ENCODE measurements at places on chromosomes 3 and 15.
A peak's percentile ranks its signal among the peaks of the same experiment; 100 is the strongest.

GRCh38 chr3:171284308-171285075 lies 175.7 kb downstream of the TNIK start:
- DNase-seq: no peak

DNA sequence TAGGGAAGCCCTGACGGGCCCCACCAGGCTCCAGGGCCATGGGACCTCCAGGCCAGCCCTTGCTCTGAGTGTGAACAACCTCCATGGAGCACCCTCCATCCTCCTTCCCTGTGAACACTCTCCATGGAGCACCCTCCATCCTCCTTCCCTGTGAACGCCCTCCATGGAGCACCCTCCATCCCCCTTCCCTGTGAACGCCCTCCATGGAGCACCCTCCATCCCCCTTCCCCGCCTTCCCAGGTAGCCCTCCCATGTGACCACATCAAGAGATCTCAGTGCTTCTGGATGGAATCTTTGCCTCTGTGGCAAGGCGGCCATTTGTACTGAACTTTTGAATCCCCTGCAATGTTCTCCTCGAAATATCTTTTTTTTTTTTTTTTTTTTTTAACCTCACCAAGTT lies 66.5 kb downstream of the CHSY1 start:
- no peak for DNase-seq

DNA sequence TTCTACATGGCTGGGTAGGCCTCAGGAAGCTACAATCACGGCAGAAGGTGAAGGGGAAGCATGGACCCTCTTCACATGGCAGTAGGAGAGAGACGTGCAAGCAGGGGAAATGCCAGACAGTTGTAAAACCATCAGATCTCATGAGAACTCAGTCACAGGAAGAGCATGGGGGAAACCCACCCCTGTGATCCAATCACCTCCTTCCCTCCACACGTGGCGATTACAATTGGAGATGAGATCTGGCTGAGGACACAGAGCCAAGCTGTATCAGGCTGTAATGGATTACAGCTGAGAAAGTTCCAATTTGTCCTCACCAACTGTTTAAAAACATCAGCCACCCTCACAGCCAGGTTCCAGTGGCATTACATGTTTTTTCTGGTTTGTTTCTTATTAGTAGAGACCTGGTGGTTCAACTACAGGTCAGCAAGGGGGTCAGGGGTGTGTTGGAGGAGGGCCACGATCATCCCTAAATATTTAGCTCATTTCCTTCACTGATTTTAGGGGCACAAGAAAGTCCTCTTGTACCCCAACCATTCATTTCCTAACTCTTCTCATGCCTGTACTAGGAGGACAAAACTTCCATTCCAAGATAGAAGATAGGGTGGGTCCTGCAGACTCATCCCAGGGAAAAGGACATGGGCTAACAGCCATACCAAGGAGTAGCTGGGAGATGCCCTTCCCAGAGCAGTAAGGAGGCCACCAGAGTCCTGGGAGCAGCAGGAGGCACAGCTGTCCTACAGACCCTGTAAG lies 54.4 kb downstream of the ANXA2 start:
- no peak for DNase-seq

DNA sequence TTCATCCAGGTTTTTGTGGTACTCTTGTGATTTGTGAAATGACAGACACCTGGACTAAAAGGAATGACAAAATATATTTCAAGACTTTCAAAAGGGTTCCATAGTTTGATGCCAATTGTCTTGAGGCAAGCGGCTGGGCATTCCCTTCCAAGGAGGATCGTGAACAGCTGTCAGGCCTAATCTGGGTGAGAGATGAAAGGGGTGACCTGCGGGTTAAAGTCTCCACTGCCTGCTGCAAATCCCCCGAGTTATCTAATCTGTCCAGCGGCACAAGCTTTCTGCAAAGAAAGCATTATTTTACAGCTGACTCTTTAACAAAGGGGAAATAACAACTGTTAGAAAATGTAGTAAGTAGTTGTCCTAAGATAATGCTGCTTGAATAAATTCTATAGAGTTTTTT lies 128.7 kb upstream of the MB21D2 start:
- DNase-seq: no peak

- DNase-seq: peak; percentile 77
These were observed 722 bp upstream of the ZXDC start for GRCh38 chr3:126476166-126477060.

- no peak for DNase-seq
These were observed 72.7 kb upstream of the WDR72 start for GRCh38 chr15:53831907-53832770.

- no peak for DNase-seq
These were observed at the start of gene CCR1 for GRCh38 chr3:46208167-46208704. CCR1 (minus strand) TSS chr3:46208313; CDS start chr3:46204313, 4,000 bp downstream.

- no peak for DNase-seq
These were observed 47.3 kb upstream of the BCL6 start for GRCh38 chr3:187792521-187792920.

- no peak for DNase-seq
These were observed 372.0 kb downstream of the GABRG3 start for GRCh38 chr15:27342991-27343390.

DNA sequence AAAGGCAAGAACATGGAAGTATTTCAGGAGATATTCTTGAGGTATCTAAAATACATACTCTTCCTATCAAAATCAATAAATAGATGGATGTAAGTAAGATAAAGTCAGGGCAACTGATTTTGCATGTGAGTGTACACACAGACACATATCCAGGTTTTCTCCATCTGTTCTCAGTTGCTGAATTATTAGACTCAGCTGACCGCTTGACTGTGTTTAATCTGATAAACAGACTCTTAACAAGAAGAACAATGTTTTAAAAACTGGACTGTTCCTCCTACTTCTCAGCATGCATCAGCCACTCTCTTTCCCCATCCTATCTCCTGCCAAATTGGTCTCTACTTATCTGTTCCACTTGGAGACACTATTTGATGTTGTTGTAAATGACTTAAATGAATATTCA lies 73.5 kb downstream of the GOLGA8G start:
- DNase-seq: no peak

DNA sequence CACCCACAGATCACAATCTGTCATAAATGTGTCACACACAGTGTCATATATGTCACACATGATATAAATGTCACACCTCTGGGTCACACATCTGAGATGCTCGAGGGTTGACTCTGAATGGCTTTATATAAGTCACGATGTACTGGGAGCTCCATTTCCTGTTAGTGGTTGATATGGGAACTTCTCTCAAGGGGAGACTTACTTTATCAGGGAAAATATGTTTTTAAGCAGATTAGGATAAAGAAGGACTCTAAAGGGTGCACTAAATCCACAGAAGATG lies 83.9 kb upstream of the MEF2A start:
- DNase-seq: no peak

DNA sequence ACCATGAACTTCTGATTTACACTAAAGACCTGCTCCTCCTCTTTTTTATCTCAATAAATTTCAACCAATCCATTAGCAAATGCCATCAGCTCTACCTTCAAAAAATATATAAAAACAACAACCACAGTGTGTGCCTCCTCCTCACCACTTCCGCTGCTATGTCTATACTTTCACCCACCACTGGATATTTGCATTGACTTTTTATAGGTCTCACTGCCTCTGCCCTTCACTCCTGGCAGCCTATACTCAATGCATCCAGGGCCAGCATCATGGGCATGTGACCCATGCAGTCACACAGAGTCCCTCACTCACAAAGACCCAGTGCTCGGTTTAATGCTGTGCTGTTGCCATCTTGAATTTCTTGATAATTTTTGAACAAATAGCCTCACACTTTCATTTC lies 53.5 kb upstream of the CCDC54 start:
- DNase-seq: no peak

DNA sequence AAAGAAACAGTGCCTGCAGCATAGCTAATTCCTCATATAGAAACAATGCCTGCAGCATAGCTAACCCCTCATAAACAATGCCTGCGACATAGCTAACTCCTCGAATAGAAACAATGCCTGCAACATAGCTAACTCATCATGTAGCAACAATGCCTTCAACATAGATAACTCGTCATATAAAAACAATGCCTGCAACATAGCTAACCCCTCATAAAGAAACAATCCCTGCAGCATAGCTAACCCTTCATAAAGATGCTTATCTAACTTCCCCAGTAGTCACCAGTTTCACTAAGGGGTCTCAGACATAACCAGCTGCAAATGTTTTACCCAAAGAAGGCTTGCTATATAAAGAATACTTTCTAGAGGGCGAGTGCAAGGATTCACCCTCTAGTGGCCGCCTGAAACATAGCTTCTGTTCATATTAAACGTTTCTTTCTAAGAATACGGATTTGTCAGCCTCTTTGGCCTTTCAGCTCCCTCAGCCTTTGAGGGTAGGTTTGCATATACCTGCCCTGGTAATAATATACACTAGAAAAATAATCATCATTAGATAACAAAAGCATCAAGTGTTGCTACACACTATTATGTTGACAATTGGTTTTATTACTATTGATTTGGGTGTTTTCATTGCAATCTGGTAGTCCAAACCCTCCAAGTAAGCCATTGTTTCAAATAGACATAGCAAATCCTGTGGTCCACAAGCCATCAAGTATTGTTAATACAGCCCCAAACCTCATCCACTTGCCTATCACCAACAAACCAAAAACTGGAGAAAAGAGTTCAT lies 44.4 kb upstream of the FAN1 start:
- DNase-seq: no peak

DNA sequence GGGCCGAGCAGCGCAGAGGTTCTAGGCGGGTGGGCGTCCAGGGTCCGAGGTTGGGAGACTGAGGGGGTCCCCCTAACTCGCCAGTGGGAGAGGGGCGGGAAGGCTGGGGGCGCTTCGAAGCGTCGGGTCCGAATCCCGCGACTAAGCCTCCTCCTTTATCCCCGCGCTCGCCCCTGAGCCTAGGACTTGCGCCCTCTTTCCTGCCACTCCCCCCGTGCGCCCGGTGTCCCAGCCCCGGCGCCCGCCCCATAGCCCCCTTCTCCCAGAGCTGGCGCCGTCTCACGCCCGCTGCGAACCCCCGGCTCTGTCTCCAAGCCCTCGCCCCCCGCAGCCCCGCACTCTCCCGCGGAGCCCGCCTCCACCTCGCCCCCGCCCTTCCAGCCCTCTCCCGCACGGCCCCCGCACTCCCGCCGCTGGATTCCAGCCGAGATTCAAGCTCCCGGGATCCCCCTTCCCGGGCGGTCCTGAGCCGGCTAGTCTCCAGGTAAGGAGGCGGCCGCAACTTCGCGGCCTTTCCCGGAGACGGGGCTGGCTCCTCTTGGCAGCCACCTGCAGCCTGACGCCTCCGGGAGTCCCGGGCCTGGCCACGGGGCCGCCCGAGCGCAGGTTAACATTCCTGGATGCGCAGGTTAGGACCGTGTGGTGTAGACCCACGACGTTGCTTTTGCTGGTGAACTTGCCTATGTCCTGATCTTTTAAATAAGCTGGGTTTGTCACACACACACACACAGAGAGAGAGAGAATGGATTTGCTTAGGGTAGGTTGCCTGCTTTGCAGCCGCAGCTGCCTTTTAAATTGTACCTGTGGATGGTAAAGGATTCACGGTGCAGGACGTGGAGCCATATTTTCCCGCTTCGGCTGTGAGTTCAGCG lies 563 bp downstream of the PXYLP1 start:
- DNase-seq: no peak

GRCh38 chr3:129594409-129594808 lies 12.1 kb downstream of the PLXND1 start:
- no peak for DNase-seq

GRCh38 chr15:89888214-89888804 lies 5.5 kb downstream of the AP3S2 start:
- DNase-seq: no peak

GRCh38 chr3:195060531-195061291 lies 210.2 kb downstream of the XXYLT1 start:
- DNase-seq: peak; percentile 60

- DNase-seq: no peak
These were observed 196.4 kb upstream of the SLC24A5 start for GRCh38 chr15:47924381-47924780.

DNA sequence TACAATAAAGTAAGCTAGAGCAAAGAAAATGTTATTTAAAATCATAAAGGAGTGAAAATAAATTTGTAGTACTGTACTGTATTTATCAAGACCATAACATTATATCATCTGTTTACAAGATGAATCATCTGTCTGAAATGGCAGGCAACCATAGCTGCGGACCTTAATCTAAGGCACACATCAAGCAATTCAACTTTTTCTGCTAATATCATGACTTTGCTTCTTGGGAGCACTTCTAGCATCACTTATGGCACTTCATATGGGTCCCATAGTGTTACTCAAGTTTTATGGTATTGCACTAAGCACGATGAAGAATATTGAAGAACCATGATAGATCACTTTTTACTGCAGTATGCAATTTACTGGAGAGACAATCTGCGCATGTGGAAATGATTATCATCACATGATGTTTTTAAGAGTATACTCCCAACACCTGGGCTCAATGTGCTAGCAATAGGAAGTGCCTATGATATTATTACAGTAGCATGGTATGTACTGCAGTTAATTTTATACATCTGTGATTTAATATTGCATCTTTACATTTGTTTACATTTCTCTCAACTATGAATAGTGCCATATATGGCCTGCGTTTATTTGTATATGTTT lies 137.7 kb upstream of the NECTIN3 start:
- no peak for DNase-seq

Data from left forelimb (tissue), 1 donor.